ENCODE measurements at places on chromosomes 7 and 10. TPM values are rescaled to one million over a fixed set of nuclear protein-coding genes. Genes with fewer than 3 reads are reported as not detected.

VAX1 gene
- total RNA-seq = not detected

FAM53B gene
- 25.5 TPM for total RNA-seq

TRIM74 gene
- 0.63 TPM for total RNA-seq

PLXDC2 gene
- total RNA-seq = not detected

SLC16A9 gene
- 0.44 TPM for total RNA-seq

Data from activated CD4-positive, alpha-beta memory T cell treated with anti-CD3 and anti-CD28 coated beads for 36 hours (primary cell).